ENCODE measurements at places on chromosomes 5 and 9. TPM values are rescaled to one million over a fixed set of nuclear protein-coding genes. Genes with fewer than 3 reads are reported as not detected.

PCDHGC3 gene
- total RNA-seq = 38.1 TPM

FOXB2 gene
- total RNA-seq = not detected

ZBTB26 gene
- 3.7 TPM for total RNA-seq

GLIPR2 gene
- 69.4 TPM for total RNA-seq

PLAC8L1 gene
- not detected for total RNA-seq

LRRTM2 gene
- total RNA-seq = 0.52 TPM

PTGR1 gene
- total RNA-seq = 53.2 TPM

THG1L gene
- total RNA-seq = 31.3 TPM

NOXA1 gene
- total RNA-seq = 0.52 TPM

CTSV gene
- 1.6 TPM for total RNA-seq

TXNDC8 gene
- total RNA-seq = not detected

LECT2 gene
- total RNA-seq = not detected

SLC34A3 gene
- not detected for total RNA-seq

LRRC14B gene
- total RNA-seq = 19.3 TPM

IL5 gene
- not detected for total RNA-seq

FOXI1 gene
- total RNA-seq = not detected

STKLD1 gene
- 1.0 TPM for total RNA-seq

PAEP gene
- total RNA-seq = not detected

ECPAS gene
- 162 TPM for total RNA-seq

C1QTNF3 gene
- 90.3 TPM for total RNA-seq

CDHR2 gene
- not detected for total RNA-seq

RNF183 gene
- total RNA-seq = not detected

CLIC3 gene
- total RNA-seq = not detected

RNF14 gene
- total RNA-seq = 44.4 TPM

REEP2 gene
- total RNA-seq = 7.3 TPM

SPATA31A3 gene
- total RNA-seq = not detected

TAF11L5 gene
- not detected for total RNA-seq

SLC36A1 gene
- total RNA-seq = 8.9 TPM

PRRC2B gene
- 68.4 TPM for total RNA-seq

TSPAN17 gene
- total RNA-seq = 14.6 TPM

FRRS1L gene
- total RNA-seq = 1.0 TPM

ALDOB gene
- not detected for total RNA-seq
